ENCODE measurements at places on chromosomes 12 and 14. TPM values are rescaled to one million over a fixed set of nuclear protein-coding genes. Genes with fewer than 3 reads are reported as not detected.

DNA sequence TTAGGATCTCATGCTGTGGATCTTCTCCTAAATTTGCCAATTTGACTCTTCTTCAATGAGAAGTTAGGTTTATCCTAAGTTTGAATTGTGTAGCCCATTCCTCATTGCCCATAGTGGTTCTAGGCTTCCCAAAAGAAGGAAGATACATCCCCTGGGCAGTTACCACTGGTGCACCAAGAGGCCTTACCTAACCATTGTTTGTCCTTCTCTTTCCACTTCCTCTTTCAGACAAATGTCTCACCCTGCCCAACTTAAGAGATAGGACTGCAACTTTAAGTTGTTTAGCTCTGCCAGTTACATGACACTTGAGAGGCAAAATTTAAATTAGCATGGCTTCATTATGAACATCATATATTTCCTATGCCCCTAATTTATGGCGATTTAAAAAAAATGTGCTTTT lies 9.4 kb upstream of the KCNH3 start:
- no peaks in the 10 kb centered on the region for H3K27me3 ChIP-seq
- H3K4me1 ChIP-seq: no peaks in the 10 kb centered on the region
- H3K27ac ChIP-seq: no peak overlapping the region

DNA sequence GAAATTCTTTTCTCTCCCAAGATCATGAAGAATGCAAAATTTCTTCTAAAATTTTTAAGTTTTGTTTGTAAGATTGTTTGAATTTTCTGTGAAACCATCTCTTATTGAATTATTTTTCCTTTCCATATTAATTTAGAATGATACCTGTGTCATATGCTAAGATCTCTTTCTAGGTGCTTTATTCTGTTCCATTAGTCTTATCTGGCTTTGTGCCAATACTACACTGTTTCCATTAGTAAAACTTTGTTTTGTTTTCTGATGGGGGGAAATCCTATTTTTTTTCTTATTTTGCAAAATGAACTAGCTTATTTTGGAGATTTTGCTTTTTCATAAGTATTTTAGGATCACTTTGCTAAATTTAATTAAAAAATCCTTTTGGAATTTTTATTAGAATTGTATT lies 193.9 kb downstream of the FUT8 start:
- no peak for DNase-seq
- H3K36me3 ChIP-seq: no peaks in the 10 kb centered on the region
- no peak overlapping the region for H3K4me3 ChIP-seq
- no peak overlapping the region for H3K27ac ChIP-seq
- H3K4me1 ChIP-seq: no peaks in the 10 kb centered on the region
- no peaks in the 10 kb centered on the region for H3K27me3 ChIP-seq

DNA sequence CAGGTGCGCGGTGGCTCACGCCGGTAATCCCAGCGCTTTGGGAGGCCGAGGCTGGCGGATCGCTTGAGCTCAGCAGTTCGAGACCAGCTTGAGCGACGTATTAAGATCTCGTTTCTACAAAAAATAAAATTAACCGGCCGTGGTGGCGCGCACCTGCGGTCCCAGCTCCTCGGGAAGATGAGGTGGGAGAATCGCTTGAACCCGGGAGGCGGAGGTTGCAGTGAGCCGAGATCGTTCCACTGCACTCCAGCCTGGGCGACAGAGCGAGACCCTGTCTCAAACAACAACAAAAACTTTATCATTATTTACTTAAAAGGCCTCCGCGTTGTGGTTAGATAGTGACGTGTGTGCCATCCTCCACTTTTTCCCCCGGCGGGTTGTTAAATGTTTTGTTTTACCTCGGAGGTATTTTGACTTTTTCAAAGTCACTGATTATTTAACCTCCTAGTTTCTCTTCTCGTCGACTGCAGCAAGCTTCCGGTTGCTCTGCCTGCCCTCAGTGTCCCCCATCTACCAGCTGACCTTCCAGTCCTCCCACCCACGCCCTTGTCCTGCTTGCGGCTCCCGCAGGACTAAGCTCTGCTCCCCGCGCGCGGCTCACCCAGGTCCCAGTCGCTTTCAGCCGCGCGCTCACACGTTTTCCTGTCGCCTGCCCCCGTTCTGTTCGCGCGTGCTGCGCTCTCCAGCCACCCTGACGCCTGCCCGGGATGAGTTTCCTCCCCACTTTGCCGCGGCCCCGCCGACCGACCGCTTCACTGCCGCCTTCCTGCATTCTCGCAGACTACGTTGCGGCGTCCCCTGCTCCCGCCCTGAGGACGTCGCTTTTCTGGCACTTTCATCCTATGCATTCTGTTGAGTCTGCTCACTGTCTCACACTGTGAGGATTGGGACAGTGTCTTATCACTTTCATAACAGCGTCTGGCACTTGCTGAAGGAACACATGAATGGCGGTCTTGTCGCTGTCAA lies 1.2 kb upstream of the SCAF11 start:
- no peaks in the 10 kb centered on the region for H3K4me1 ChIP-seq
- no peaks in the 10 kb centered on the region for H3K36me3 ChIP-seq
- DNase-seq: peak; percentile 93
- peak overlapping the region; percentile 66 for H3K4me3 ChIP-seq
- peak overlapping the region; percentile 87 for H3K27ac ChIP-seq

DNA sequence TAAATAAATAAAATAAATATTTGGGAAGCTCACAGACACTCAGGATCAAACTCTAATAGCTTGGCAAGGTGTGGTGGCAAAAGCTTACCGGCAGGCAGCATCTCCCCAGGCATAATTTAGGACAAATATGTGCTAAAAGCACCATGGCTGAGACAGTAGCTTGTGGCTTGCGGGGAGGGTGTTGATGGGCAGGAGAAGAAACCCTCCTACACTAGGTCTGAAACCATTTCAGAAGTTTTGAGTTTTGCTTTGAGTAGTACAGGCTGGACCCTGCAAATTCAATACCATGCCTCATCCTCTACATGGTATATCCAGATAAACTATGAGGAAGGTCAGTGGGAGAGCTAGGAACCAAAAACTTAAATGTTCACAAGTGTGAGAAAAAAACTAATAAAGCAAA lies 33.1 kb downstream of the MAP3K9 start:
- H3K36me3 ChIP-seq: no peaks in the 10 kb centered on the region
- H3K4me3 ChIP-seq: no peak overlapping the region
- no peak for DNase-seq
- H3K27me3 ChIP-seq: no peaks in the 10 kb centered on the region
- no peaks in the 10 kb centered on the region for H3K4me1 ChIP-seq
- H3K27ac ChIP-seq: no peak overlapping the region

- DNase-seq: no peak
- H3K4me3 ChIP-seq: no peak overlapping the region
- no peaks in the 10 kb centered on the region for H3K27me3 ChIP-seq
- no peaks in the 10 kb centered on the region for H3K4me1 ChIP-seq
Measured at GRCh38 chr14:78141590-78141989, 28.6 kb upstream of the NRXN3 start.

DNA sequence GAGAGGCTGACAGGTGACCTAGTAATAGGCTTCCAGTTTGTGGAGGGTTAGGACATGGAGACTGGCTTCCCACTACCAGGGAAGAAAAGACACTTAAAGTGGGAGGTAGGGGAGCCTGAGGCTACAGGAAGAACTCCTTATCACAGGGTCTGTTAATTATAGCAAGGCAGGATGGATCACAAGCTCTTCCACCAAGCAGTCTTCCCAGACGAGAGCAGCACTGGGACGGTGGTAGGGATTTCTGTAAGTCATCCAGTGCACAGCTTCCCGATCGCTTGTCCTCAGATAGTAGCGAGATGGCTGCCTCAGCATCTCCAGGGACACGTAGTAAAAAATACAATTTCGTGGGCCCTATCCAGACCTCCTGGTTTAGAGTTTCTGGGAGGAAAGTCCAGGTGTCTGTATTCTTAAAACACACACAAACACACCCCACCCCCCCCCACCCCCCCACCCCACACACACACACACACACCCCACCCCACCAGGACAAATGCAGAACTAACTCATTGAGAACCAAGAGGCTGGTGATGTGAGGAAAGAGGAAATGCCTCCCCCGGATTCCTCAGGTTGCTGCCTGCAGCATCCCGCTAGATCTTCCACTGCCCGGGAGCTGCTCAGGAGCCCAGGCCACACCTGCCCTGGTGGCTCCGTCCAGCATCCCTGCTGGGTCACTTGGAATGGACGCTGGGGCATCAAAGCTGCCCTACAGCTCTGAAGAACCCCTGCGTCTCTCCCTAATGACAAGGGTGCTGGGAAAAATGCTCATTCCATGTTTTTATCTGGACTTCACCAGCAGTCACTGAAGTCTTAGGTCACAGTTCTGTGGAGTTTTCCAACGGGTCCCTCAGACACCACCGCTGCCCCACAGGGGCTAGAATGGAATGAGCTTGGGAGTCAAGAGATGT lies 307.2 kb downstream of the CACNA1C start:
- H3K4me3 ChIP-seq: no peak overlapping the region
- H3K27me3 ChIP-seq: no peaks in the 10 kb centered on the region
- no peaks in the 10 kb centered on the region for H3K36me3 ChIP-seq
- DNase-seq: no peak

GRCh38 chr14:77184396-77185092 lies 2.9 kb downstream of the TMEM63C start:
- H3K4me1 ChIP-seq: no peaks in the 10 kb centered on the region
- H3K36me3 ChIP-seq: no peaks in the 10 kb centered on the region
- no peak for DNase-seq
- H3K27me3 ChIP-seq: no peaks in the 10 kb centered on the region
- no peak overlapping the region for H3K4me3 ChIP-seq
- H3K27ac ChIP-seq: no peak overlapping the region

GRCh38 chr14:68603533-68604360 lies 189.1 kb downstream of the ZFP36L1 start:
- H3K36me3 ChIP-seq: no peaks in the 10 kb centered on the region
- H3K27ac ChIP-seq: no peak overlapping the region
- H3K4me1 ChIP-seq: no peaks in the 10 kb centered on the region
- DNase-seq: no peak

DNA sequence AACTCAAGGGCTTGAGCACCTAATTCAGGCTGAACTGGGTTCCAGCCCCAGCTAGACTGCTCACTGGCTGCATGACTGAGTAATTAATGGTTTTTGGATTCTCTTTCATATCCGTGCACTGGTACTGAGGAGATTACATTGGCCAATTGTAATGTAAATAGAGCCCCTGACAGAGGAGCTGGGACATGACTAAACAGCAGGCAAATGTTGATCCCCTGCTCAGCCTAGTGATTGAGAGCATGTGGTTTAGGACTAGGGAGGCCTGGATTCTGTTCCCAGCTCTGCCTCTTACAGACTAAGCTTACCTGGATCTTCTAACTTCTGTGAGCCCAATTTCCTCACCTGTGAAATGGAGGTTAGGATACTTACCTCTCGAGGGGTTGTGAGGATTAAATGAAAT lies 204.3 kb downstream of the ESR2 start:
- H3K27me3 ChIP-seq: no peaks in the 10 kb centered on the region
- no peak overlapping the region for H3K27ac ChIP-seq
- no peaks in the 10 kb centered on the region for H3K36me3 ChIP-seq

DNA sequence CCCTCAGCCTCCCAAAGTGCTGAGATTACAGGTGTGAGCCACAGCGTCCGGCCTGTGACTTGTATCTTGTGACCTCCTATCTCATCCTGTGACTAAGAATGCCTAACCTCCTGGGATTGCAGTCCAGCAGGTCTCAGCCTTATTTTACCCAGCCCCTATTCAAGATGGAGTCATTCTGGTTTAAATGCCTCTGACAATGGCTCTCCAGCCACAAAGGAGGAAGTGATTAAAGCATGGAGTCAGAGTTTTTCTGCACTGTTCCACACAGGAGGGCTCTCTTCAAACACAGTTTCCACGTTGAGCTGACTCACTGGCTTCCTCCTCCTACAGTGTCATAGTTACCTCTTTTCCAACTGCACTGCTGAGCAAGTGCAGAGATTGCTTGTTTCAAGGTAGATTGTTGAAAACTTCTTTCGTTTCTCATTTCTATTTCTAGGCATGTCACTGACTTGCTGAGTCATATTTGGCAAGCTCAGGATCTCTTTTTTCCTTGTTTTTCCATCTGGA lies 383.8 kb downstream of the PCNX1 start:
- no peak overlapping the region for H3K27ac ChIP-seq
- no peaks in the 10 kb centered on the region for H3K27me3 ChIP-seq
- DNase-seq: no peak
- H3K4me3 ChIP-seq: no peak overlapping the region
- H3K4me1 ChIP-seq: no peaks in the 10 kb centered on the region

DNA sequence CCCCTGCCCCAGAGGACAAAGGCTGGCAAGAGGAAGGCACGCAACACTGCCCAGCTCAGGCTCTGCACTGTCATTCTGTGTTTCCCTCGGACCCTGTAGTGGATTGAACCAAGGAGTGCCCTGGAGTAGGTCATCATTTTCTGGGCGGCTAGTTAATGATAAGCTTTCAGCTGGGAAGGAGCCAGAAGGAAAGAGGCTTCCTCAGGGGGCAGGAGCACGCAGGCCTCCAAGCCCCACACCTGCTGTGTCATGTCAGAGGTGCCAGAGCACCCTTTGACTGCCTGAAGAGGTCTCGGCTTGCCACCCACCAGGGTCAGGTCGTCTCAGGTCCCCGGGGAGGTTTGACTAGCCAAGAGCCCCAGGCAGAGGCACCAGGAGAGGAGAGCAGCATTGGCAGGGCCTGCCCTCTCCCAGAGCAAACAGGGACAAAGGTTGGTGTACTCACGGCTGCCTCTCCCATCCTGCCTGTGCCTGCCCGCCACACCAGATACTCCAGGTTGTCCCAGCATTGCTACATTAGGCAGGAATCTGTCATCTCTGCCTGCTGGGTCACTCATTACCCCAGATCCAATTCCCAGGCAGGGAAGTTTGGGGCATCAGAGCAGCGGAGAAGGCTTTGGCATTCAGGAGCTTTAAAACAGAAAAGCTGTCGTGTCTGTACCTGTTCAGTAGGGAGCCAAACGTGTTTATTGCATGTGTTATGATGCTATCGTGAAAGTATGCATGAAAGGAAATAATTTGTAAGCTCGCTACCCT lies 33.5 kb upstream of the ATP2A2 start:
- H3K4me1 ChIP-seq: no peaks in the 10 kb centered on the region
- H3K27ac ChIP-seq: peak overlapping the region; percentile 36
- no peaks in the 10 kb centered on the region for H3K36me3 ChIP-seq
- H3K4me3 ChIP-seq: no peak overlapping the region

DNA sequence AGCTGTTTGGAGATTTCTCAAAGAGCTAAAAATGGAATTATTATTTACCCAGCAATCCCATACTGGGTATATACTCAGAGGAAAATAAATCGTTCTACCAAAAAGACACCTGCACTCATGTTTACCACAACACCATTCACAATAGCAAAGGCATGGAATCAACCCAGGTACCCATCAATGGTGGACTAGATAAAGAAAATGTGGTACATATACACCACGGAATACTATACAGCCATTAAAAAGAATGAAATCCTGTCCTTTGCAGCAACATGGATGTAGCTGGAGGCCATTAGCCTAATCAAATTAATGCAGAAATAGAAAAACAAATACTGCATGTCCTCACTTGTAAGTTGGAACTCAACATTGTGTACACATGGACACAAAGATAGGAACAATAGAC lies 37.9 kb downstream of the WBP11 start:
- H3K36me3 ChIP-seq: no peaks in the 10 kb centered on the region
- H3K4me3 ChIP-seq: no peak overlapping the region
- no peaks in the 10 kb centered on the region for H3K4me1 ChIP-seq
- no peak for DNase-seq

- no peak overlapping the region for H3K27ac ChIP-seq
- no peaks in the 10 kb centered on the region for H3K27me3 ChIP-seq
- H3K36me3 ChIP-seq: no peaks in the 10 kb centered on the region
- H3K4me1 ChIP-seq: no peaks in the 10 kb centered on the region
- H3K4me3 ChIP-seq: no peak overlapping the region
Measured at GRCh38 chr12:95742586-95742985, 48.0 kb downstream of the NTN4 start.

The SMCO3 gene
- total RNA-seq: 0.26 TPM

The ZNF10 gene
- 16.2 TPM for total RNA-seq

The LRRIQ1 gene
- total RNA-seq: 0.19 TPM

The FAM216A gene
- 7.1 TPM for total RNA-seq

The SLC10A1 gene
- not detected for total RNA-seq

The IRAK3 gene
- 32.2 TPM for total RNA-seq

The GPRC5D gene
- total RNA-seq: 0.39 TPM

The SYCP3 gene
- 0.65 TPM for total RNA-seq

All from aorta (tissue), 5 donors.